Glutamatergic neuron (in vitro differentiated cells): ENCODE measurements at places on chromosomes 13 and 19.

DNA sequence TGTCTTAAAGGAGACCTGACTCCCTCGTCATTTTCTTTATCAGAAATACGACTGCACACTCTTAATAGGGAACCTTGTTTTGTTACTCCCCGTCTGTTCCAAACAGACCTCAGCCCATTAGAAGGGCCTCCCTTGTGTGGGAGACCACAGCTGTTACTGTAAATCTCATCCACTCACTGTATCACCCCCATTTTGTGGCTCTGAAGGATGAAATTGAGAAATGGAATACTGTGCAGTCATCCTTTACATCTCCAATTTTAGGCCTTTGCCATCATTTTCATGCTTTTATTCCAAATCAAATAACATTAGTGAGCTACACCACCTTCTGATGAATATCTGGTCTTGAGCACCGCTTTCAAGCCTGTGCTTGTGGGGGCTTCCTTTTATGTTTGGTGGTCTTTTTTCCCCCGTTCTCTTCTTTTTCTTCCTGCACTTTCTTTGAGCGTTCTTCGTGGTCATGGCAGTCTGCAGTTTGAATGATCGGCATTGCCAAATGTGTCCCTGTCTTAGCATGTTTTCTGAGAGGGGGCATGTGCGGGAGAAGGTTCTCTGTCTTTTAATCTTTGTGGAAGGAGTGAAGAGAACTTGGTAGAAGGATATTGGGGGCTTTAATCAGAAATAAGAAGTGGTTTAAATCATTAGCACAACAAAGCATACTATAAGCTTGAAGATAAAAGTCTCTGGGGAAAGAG is 65.8 kb downstream of the GGACT start:
- no peak for DNase-seq

GRCh38 chr19:38875656-38876395 is 2.2 kb downstream of the RINL start:
- no peak for DNase-seq

DNA sequence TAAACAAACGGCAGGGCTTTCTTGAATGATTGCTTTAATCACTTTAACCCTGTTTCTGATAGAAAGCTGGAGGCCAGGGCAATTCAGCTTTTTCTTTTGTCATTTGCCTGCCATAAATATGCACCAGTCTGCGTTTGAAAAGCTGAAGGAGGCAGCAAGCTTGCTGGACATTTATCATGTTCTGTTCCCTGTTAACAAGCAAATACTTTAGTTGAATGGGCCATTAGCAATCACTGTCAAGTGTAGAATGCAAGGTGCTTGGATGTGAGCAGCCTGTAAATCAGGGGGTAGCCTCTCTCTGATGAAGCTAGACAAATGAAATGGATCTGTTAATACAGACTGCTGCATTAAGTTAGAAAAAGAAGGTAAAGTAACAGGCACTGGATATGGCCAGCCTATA is 7.6 kb downstream of the EFNB2 start:
- no peak for DNase-seq

DNA sequence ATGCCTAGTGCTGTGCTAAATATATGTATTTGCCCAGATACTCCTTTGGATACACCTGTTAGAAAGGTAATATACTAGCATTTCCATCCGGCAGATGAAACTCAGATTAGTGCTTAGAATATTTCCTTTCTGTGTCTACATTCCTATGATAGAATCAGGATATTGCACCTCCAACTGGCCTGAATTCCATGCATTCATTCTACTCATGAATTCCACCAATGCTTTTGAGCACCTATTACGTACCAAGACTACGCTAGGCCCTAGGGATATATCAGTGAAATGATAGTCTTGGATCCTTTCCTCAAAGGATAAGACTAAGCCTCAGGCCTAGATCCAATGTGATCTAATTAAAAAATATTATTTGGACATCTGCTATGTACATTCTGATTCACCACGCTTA is 223.8 kb upstream of the SERP2 start:
- no peak for DNase-seq

- DNase-seq, result no peak
These were observed 260.0 kb downstream of the COG6 start for GRCh38 chr13:39915418-39915817.

- DNase-seq, result peak; percentile 44
These were observed 38.9 kb downstream of the SOX1 start for GRCh38 chr13:112105892-112106291.
